ENCODE measurements at places on chromosomes 2 and 18. TPM values are rescaled to one million over a fixed set of nuclear protein-coding genes. Genes with fewer than 3 reads are reported as not detected.

Gene CFC1
- not detected for total RNA-seq

Gene ROCK1
- total RNA-seq, result 33.3 TPM

Gene NYAP2
- not detected for total RNA-seq

Gene RTP5
- total RNA-seq, result not detected

Gene VAMP5
- 32.5 TPM for total RNA-seq

Gene ZNF521
- total RNA-seq, result 17.0 TPM

Gene LBX2
- 3.8 TPM for total RNA-seq

Gene SF3B1
- total RNA-seq, result 181 TPM

Gene CDH7
- not detected for total RNA-seq

Gene IL36A
- total RNA-seq, result not detected

Gene GLI2
- 4.0 TPM for total RNA-seq

Gene ADAM17
- total RNA-seq, result 47.3 TPM

Gene C1GALT1C1L
- 0.34 TPM for total RNA-seq

Gene RESP18
- total RNA-seq, result not detected

Gene ATP5F1A
- total RNA-seq, result 802 TPM

Gene RAX
- total RNA-seq, result not detected

Gene STPG4
- total RNA-seq, result 0.16 TPM

Gene APCDD1
- total RNA-seq, result not detected

Gene CDH20
- total RNA-seq, result not detected

Gene SERPINB13
- total RNA-seq, result not detected

Gene HOXD13
- total RNA-seq, result not detected

Gene MEP1B
- total RNA-seq, result not detected

Gene G6PC2
- total RNA-seq, result not detected

Gene REG3A
- not detected for total RNA-seq
